ENCODE measurements at places on chromosomes 5 and 9.

GRCh38 chr9:109945573-109945972 is 165.6 kb downstream of the PALM2AKAP2 start:
- no peak overlapping the region for H3K4me3 ChIP-seq
- H3K36me3 ChIP-seq = no peaks in the 10 kb centered on the region
- no peaks in the 10 kb centered on the region for H3K27me3 ChIP-seq
- H3K27ac ChIP-seq = no peak overlapping the region

DNA sequence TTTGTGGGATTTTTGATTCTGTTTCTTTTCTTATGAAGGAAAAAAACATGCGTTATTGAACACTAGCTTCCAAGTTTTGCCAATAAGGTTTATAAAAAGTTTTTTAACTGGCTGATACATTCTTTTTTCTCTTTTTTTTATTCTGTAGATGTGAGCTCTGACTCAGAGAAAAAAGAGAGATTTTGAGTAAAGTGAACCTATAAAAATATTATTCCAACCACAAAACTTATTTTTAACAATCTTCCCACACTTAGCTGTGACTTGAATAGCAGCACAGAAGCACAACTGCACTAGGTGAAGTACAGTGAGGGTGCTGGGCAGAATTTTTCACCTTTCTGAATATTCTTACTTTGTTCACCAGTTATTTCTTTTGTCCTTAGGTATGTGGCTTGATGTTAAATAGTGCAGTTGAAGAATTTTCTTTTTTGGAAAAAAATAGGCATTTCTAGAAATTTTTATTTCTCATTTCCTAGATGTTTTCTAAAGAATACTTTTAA is 41.6 kb downstream of the CHSY3 start:
- no peaks in the 10 kb centered on the region for H3K36me3 ChIP-seq
- no peak for DNase-seq
- no peak overlapping the region for H3K27ac ChIP-seq

- peak overlapping the region; percentile 76 for H3K4me3 ChIP-seq
- DNase-seq = no peak
- H3K4me1 ChIP-seq = peaks cover 25% of the 10 kb centered on the region
- H3K27me3 ChIP-seq = peaks cover 63% of the 10 kb centered on the region
- H3K27ac ChIP-seq = peak overlapping the region; percentile 9
Observed at GRCh38 chr9:114156657-114157421, 1.5 kb downstream of the COL27A1 start.

- H3K27me3 ChIP-seq = no peaks in the 10 kb centered on the region
- no peak for DNase-seq
- H3K36me3 ChIP-seq = peaks cover 18% of the 10 kb centered on the region
- H3K4me3 ChIP-seq = no peak overlapping the region
Observed at GRCh38 chr9:128635266-128636023, 21.2 kb downstream of the DYNC2I2 start.

DNA sequence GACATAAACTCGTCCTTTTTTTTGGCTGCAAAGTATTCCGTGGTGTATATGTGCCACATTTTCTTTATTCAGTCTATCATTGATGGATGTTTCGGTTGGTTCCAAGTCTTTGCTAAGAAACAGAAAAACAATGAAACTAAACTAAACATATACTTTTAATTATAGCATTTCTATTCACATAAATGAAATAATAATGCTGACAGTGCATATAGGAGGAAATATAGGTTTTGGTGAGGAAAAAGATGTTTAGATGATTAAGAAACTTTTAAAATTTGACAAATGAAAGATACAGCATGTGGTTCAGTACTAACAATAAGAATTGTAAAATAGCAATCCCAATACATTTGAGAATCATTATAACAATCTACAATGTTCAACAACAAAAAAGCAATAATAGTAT is 1094.5 kb upstream of the CDH6 start:
- H3K4me1 ChIP-seq = no peaks in the 10 kb centered on the region
- no peaks in the 10 kb centered on the region for H3K36me3 ChIP-seq
- H3K27ac ChIP-seq = no peak overlapping the region
- no peak for DNase-seq
- no peak overlapping the region for H3K4me3 ChIP-seq

Measured in central memory CD8-positive, alpha-beta T cell (primary cell).